ENCODE measurements at places on chromosomes 5 and 9.

DNA sequence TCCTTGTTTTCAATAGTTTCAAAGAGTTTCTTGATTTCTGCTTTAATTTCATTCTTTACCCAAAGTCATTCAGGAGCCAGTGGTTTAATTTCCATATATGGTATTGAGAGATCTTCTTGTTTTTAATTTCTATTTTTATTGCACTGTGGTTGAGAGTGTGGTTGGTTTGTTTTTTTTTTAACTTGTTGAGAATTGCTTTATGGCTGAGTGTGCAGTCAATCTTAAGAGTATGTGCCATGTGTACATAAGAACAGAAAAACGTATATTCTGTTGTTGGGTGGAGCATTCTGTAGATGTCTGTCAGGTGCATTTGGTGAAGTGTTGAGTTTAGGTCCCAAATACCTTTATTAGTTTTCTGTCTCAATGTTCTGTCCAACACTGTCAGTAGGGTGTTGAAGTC, 26.7 kb upstream of the IPPK start:
- no peak for DNase-seq

DNA sequence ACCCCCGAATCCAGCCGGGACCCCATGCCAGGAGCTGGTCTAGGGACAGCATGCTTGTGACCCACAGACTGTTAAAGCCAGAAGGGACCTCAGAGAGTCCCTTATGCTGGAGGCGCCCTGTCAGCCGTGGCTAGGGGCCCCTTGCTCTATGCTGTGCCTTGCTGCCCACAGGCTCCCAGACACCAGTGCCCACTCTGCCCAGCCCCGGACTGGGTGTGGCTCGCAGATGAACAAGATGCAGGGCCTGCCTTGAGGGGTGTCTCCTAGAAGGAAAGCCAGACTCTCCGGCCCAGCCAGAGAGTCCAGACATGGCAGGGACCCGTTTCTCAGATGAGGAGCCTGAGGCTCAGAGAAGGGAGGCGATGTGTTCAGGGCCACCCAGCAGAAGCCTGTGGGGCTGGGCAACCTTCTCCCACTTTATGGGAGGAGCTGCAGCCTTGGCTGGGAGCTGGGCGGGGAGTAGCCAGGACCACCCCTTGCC, 85.7 kb downstream of the LMX1B start:
- no peak for DNase-seq

DNA sequence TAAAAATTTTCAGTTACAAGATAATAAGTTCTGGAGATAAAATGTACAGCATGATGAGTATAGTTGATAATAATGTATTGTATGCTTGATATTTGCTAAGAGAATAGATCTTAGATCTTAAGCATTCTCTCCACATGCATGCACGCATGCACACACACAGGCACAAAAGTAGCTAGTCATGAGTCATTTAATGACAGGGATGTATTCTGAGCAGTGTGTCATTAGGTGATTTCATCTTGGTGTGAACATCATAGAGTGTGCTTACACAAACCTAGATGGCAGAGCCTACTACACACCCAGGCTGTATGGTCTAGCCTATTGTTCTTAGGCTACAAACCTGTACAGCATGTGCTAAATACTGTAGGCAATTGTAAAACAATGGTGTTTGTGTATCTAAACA, 124.2 kb downstream of the PTTG1 start:
- DNase-seq = no peak

GRCh38 chr5:43363445-43364152, 48.6 kb downstream of the CCL28 start:
- no peak for DNase-seq

DNA sequence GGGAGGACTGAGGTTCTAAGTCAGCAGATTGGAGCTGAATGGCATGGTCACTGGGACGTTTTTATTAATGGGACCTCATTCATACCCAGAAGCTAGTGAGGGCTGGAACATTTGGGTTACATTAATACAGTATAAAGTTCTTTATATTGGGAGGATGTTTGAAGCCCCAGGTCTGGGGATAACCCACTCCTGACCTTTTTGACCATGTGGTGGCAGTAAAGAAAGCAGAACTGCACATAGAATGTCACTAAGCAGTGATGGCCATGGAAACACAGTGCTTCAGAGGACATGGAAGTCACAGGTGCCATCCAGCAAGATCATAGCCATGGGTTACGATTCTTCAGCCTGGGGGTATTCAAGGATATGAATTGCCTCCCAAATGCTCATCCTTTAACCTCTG, 176.0 kb downstream of the ATP10B start:
- no peak for DNase-seq

DNA sequence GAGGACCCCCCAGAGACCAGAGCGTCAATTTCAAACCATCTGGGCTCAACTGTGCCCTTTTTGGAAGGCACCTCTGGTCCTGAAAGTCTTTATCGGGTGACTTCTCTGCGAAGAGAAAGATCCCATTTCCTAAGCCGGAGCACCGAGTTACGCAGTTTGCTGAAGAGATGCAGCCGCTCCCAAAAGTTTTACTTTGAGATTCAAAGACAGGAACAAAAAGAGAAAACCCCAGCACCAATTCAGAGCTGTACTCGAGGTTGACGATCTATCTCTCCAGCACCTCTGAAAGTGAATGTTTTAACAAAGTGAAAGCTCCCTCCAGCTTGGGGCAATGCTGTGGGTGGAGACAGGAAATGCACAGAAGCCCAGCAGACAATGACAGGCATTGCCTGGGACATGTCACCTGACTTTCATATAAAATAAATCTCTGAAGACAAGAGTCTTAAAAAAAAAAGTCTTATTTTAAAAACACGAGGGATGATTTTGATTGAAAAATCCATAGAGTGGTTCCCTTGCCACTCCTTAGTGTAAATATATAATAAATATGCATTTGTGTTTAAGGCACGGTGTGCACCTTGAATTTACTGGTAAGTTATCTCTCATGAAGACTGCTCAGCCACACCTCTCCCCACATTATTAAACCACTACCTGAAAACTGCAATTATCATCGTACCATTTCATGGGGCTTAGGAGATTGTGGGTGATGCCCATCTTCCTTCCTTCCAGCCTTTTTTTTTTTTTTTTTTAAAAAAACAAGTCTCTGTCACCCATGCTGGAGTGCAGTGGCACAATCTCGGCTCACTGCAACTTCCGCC, 79.9 kb downstream of the FNBP1 start:
- DNase-seq = peak; percentile 40

Data from activated CD4-positive, alpha-beta T cell treated with anti-CD3 and anti-CD28 coated beads for 24 hours (primary cell).